GM10248 (cell line): ENCODE measurements at places on chromosomes 6 and 20.

DNA sequence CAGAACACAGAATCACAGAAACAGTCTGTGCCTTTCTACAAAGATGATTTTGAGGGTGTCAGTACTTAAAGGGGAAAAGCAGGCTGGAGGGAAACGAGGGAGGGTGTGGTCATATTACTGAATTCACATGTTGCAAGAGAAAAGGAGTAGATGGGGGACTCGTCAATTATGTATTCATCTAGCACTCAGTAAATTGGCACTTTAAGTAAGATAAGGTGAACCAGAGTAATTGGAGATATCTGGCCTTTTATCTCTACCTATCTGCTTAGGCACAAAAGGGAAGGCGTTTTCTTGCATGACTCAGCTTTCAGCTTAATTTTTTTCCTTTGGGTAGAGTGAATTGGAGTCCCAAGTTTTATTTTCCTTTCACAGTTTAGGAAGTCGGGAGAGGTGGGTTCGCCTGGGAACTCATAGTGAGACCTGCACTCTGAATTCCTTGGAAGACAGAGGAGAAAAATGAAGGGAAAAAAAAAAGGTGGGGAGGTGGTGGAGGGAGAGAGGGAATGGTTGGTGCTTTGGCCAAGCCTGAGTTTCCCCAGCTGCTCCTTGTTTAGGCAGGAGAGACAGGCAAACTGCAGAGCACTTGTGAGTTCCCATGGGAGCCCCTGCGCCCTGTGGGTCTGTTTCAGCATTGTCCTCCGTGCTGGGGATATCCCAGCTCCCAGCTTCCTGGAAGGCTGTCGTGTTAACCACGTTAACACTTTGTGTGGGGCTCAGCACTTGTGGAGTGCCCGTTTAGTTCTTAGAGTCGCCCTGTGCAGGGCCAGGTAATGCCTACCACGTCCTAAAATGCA lies 19.7 kb upstream of the GTSF1L start:
- no peak for DNase-seq

- DNase-seq, result no peak
These were observed 17.3 kb upstream of the BHLHE23 start for GRCh38 chr20:63023936-63024571.

DNA sequence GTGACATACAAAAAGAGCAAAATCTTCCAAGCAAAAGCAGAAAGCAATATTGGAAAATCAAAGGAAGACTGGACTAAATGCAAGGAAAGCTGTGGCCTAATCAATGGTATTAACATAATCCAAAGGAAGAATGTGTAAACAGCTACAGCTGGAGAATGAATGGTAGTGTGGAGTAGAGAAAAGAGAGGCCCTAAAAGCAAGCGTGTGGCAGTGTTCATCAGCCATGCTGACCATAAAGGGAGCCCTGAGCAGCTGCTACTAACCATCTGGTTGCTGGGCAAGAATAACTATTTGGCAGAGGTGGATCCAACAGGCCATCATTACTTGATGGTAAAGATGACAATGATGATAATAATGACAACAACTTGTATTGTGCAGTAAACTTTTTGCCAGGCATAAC lies 148.5 kb upstream of the BEND6 start:
- DNase-seq, result no peak

- no peak for DNase-seq
These were observed 155.5 kb downstream of the BCAS1 start for GRCh38 chr20:53914781-53915445.

DNA sequence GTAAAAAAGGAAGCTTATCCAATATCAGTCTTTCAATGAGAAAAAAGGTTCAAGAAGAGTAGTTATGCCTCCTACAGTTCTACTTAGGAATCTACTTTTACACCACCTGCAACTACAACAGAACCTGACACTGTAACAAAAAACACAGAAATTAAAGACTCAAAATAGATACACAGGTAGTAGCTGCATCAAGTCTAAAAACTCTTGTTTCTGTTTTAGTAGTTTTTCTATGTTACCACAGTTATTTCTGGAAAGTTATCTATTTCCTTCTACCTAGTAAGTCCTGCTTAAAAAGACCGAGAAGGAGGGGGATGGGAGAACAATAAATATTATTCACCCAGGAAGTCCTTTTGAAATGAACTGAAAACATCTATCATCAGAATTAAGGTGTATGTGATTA lies 52.5 kb downstream of the ATG5 start:
- no peak for DNase-seq

GRCh38 chr6:149438855-149439254 lies 38.8 kb downstream of the SUMO4 start:
- peak; percentile 17 for DNase-seq

GRCh38 chr6:157227202-157228166 lies 95.8 kb downstream of the TMEM242 start:
- no peak for DNase-seq
